ENCODE measurements at places on chromosomes 1 and 21.

GRCh38 chr1:216653001-216653400 lies 70.2 kb downstream of the ESRRG start:
- DNase-seq, result no peak

DNA sequence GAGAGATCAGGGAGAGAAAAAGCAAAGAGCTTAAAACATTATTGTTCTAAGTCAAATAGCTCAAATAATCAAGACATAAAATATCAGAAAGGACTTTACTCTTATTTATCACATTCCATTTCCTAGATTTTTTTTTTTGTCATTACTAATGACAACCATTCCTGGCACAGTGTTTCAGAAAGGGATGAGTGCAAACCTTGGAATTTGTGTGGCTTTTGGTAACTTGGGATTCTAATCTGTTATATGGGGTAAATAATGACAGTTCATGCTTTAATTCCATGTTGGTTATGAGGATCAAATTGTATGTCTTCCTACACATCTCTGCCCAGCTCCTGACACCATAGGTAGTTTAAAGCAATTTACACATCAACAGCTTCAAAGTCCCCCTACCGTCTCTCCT lies 358.4 kb upstream of the ADGRL4 start:
- no peak for DNase-seq

DNA sequence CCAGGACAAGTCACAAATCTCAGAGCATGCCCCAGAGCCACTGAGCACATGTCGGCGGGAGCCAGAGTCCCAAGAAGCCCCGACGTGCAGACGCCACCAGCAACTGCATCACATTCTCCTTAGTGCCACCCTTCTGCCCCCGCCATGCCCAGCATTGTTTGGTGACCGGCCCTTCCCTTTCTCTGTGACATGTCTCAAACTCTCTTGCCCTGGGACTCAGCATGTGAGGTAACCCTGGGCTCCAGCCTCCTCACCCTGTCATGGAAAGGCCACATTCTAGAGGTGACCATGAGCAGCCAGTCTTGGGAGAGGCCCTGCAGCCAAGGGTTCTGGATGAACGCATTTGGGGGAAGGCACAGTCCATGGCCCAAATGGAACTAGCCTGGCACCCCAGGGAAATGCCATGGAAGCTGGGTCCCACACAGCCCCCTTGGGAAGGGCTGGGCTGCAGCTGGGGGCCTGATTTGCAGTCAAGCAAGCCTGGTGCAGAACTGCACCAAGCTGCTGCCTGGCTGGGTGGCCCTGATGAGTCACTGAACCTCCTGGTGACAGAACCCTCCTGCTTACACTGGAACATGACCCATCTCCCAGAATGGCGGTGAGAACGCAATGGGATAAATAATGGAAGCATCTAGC lies 94.4 kb downstream of the ITPKB start:
- no peak for DNase-seq

DNA sequence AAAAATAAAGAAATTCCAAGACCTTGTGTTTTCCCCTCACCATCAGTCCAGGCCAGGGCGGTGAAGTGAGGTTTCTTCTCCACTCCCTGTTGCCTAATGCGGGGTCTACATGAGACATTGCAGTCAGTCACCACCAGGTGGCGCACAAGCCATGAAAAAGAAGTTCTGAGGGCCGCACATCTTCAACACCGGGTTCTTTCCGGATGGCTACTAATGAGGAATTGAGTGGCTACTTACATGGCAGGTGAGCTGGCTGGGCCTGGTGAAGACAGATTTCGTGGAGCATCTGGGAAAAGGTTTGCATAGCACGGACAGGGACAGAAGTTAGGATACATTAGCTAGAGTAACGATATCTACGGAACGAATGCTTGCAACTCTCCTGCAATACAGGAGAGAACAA lies 15.8 kb upstream of the S100A11 start:
- DNase-seq, result peak; percentile 88

- DNase-seq, result peak; percentile 32
Observed at GRCh38 chr1:244801246-244801645, 34.2 kb upstream of the COX20 start.

DNA sequence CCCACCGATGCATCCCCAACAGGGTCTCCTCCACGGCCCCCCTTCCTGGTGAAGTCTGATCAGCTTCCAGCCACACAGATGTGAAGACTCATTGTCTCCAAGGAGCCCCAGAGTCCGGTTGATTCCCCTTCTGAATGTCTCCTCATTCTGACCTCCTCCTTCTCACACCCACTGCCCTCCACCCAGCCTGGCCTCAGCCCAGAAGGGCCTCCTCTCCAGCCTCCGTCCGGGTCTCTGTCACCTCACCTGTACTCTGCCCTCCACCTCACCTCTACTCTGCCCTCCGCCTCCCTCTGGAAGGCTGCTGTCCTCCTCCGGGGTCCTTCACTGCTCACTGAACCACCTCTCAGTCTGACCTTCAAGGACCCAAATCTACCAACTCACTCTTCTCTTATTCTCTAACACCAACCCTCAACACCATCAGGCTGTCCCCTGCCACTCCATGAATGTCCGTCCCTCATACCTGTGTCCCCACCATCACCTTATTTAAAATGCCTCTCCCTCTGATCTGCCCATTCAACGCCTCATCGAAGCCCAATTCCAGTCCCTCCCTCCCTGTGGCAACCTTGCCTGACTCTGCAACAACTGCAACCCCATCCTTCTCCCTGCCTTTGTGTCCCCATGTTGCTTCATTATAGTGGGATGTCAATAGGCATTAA lies 201.2 kb downstream of the TOMM20 start:
- no peak for DNase-seq

DNA sequence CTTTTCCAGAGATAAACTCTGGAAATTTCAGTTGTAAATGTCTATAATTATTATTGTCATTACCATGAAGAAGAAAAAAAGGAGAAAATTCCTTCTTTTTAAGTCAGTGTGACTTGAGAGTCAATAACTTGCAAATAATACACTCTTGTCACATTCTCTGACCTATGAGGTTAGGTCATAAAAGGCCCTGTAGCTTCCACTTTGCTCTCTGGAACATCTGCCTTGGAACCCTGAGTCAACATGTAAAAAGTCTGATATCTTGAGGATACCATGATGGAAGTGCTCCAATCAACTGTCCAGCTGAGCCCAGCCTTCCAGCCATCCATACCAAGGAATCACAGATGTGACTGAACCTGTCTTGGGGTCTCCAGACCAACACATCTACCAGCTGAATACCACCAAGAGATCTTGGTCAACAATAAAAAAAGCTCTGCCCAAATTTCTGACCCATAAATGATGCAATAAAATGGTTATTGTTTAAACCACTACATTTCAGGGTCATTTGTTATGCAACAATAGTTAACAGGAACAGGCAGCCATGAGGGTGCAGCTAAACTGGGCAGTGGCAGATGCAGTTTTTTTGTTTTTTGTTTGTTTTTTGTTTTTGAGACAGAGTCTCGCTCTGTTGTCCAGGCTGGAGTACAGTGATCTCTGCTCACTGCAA lies 10.3 kb downstream of the DMRTA2 start:
- no peak for DNase-seq

Data from small intestine (tissue), 16 donors.